ENCODE measurements at places on chromosomes 16 and 17.

- no peak for DNase-seq
Observed at GRCh38 chr17:74374858-74375257, 7.6 kb downstream of the GPR142 start.

- no peak for DNase-seq
Observed at GRCh38 chr16:79182616-79183015, 417.9 kb downstream of the MAF start.

GRCh38 chr17:74211912-74212208 lies 1.5 kb upstream of the TTYH2 start:
- DNase-seq: no peak

- peak; percentile 40 for DNase-seq
Observed at GRCh38 chr17:8189041-8189710, 804 bp downstream of the BORCS6 start.

DNA sequence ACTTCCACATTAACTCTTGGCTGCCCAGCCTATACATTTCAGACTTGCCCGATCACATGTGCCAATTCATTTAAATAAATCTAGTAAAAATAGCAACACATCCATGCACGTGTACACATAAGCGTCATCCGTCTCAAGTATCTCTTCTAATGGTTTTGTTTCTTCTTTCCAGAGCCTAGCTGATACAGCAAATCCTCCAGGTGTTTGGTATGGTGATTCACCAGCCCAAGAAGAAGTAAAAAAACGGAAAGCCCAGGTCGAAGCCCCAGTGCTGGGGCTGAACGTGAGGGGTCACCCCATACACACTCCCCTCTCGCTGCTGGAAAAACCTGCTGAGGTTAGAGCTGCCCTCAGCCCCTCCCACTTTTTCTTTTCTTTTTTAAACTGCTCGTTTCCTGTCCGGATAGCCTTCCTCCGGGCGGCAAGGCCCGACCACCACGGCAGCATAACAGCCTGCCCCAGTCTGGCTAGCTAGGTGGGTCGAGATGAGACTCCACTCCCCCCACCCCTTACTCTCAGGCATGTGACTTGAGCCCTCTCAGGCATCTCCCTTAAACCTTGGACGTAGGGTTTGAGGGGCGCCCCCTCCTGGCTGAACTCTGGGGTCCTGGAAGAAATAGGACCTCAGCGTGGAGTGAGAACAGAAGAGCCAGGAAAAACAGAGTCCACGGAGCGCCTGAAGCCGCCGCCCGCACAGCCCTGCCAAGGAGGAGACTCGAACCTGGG lies 13.9 kb upstream of the OR1F1 start:
- no peak for DNase-seq

Data from NCI-H1417 (cell line).